ENCODE measurements at places on chromosomes 2 and 18. TPM values are rescaled to one million over a fixed set of nuclear protein-coding genes. Genes with fewer than 3 reads are reported as not detected.

DNA sequence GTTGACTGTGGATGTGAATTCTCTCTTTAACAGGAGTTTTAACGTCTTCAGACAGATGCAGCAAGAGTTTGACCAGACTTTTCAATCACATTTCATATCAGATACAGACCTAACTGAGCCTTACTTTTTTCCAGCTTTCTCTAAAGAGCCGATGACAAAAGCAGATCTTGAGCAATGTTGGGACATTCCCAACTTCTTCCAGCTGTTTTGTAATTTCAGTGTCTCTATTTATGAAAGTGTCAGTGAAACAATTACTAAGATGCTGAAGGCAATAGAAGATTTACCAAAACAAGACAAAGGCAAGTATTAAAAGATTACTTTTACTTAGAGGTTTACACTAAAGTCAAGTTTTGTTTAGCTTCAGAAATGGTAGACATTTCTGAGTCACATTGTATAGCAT, 30.2 kb upstream of the TYMS start:
- DNase-seq: no peak

GRCh38 chr18:59802031-59802430, 97.8 kb upstream of the PMAIP1 start:
- no peak for DNase-seq

The TLX2 gene
- not detected for total RNA-seq

The ASIC4 gene
- total RNA-seq: not detected

GRCh38 chr18:23542461-23542860, 39.1 kb downstream of the RMC1 start:
- no peak for DNase-seq

GRCh38 chr2:20665243-20666004, 1.5 kb upstream of the GDF7 start:
- no peak for DNase-seq

The PID1 gene
- 49.7 TPM for total RNA-seq

- no peak for DNase-seq
These were observed 1320.6 kb upstream of the CELF4 start for GRCh38 chr18:38886235-38886634.

Data from thyroid gland (tissue), 4 donors.